Fibroblast of skin of right biceps (primary cell): ENCODE measurements at places on chromosomes 13 and 19.

DNA sequence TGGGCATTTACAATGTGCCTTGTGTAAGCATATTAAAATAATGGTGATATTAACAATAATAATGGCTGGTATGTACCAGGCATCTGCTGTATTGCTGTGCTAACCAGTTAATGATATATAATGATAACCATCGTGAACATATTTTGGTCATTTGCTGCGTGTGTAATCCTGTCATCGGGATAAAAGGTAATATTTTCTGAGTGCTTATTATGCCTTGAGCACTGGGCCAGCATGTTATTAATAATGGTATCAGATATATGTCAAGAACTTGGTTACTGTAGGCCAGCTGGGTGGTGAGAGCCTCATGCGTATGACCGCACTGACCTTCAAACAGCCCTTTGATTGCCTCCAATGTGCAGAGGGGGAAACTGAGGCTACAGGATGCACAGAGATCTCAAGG is 22.2 kb upstream of the FXYD3 start:
- no peak for DNase-seq

DNA sequence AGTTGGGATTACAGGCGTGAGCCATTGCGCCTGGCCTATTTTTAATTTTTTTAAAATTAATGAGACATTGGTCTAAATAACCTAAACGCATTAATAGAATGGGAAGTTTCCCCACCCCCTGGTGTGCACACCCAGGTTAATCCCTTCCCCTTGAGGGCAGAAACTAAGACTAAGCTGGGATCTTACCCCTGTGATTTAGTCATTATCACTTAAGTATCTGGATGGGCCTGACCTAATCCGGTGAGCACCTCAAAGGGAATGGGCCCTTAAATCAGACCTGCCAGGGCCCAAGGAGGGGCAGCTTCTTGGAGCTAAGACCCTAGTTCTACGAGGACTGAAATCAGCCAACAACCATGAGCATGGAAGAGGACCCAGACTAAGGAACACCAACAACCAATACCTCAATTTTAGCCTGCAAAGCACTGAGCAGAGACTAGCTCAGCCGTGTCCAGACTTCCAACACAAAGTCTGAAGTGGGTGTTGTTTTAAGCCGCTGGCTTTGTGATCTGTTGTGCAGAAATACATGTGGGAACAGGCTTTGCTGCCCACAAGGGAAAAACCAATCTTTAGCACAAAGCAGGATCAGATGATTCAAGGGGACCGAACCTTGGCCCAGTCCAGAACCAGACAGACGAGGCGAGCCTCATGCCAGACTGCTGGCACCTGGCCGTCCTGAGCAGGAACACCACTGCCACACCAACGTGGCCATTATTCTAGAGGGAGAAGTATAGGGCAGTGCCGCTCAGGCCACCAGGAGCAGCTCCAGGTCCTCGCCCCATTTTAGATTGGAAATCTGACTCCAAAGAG is 7.1 kb downstream of the UBE2S start:
- no peak for DNase-seq

GRCh38 chr13:98476538-98476966 is 100.4 kb downstream of the STK24 start:
- DNase-seq = peak; percentile 94

- DNase-seq = no peak
Observed at GRCh38 chr19:49542446-49542845, 14.6 kb downstream of the RCN3 start.

DNA sequence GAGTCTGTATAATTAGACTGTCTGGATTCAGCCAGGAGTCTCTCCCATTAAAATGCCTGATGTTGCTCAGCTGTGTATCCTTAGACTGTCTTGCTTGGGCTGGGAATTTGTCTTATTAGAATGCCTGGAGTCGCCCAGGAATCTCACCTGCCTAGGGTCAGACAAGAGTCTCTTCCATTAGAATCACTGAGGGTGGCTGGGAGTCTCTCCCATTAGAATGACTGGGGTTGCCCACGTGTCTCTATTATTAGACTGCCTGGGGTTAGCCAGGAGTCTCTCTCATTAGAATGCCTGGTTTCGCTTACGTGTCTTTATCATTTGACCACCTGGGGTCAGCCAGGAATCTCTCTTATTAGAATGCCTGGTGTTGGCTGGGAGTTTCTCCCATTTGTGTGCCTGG is 1450.0 kb downstream of the UQCRFS1 start:
- DNase-seq = no peak

DNA sequence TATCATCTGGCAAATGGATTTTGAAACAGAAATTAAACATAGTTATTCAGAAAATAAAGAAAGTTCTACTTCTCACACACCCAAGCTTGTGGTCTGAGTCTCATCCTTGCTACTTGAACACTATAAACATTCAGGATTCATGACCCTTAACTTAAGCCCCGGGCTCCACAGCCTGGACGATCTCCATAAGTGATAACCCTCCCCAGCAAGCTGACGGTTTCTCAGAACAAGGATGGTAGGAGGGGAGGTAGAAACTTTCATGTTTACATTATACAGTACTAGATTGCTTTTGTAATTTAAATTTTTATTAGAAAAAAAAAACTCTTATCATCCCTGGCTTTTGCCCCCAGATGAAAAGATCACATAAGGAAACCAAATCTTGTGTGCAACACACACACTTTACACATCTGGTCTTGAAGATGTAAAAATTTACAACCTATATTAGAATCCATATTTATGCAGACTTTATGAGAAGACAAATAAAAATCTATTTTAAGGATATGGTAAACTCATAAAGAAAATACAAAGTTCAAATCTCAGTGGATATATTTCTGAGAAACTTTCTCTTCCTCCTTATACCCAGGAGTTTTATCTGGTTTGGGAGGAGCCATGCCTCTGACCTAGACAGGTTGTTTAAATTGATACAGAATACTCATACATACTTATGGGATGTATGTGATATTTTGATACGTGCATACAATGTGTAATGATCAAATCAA is 20.0 kb upstream of the ATP12A start:
- DNase-seq = no peak

- DNase-seq = no peak
Observed at GRCh38 chr19:33047422-33047821, 17.3 kb downstream of the RHPN2 start.

- peak; percentile 87 for DNase-seq
Observed at GRCh38 chr19:56594783-56595547, at the start of gene ZNF71. Gene ZNF71 (plus strand): TSS chr19:56595302. CDS start chr19:56601559, 6,257 bp downstream.

- peak; percentile 36 for DNase-seq
Observed at GRCh38 chr19:7970716-7971448, 27.4 kb upstream of the TIMM44 start.

GRCh38 chr19:16607819-16608218 is 20.2 kb downstream of the MED26 start:
- no peak for DNase-seq

- no peak for DNase-seq
Observed at GRCh38 chr13:62629618-62630017, 1214.0 kb upstream of the PCDH20 start.

DNA sequence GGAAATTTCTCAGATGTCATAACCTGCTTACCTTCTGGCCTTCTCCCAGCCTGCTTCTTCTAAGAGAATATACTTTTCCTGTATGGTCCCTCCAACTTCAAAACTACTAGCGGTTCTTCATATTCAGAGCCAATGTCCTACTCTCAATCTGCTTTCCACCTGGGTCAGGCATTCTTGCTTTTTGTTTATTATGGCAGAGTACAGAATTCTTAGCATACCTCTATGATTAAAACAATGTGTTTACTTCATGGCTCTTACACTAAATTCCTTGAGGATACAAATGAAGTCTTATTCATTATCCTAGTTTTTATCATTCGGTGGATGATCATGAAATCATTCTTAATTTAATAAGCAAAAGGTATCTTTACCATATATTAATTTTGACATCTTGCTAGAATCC is 484.2 kb upstream of the SLITRK1 start:
- DNase-seq = peak; percentile 63

- DNase-seq = no peak
Observed at GRCh38 chr19:55566823-55567222, 13.8 kb downstream of the ZNF579 start.

- peak; percentile 36 for DNase-seq
Observed at GRCh38 chr19:49064768-49065611, at the start of gene NTF4. Gene NTF4 (minus strand): TSS chr19:49064818. CDS start chr19:49061997, 2,821 bp downstream.

DNA sequence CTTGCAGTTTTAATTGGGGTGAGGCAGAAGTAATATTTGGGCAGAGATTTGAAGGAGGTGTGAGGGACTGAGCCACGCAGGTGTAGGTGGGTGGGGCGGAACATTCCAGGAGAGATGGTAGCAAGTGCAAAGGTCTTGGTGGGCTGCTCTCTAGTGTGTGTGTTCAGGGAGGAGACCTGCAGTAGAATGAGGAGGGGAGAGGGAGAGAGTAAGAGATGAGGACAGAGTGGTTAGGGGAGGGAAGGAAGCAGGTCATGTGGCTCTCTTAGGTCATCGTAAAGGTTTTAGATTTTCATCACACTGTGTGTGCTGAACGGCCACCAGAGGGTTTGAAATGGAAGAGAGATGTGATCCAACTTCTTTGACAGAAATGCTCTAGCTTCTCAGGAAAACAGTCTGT is 33.5 kb downstream of the WASF3 start:
- no peak for DNase-seq
